PC-3 (cell line): ENCODE measurements at places on chromosomes 7 and 10.

- H3K36me3 ChIP-seq: no peaks in the 10 kb centered on the region
- H3K27ac ChIP-seq: no peak overlapping the region
- no peak for DNase-seq
- H3K4me3 ChIP-seq: no peak overlapping the region
- H3K4me1 ChIP-seq: peaks cover 38% of the 10 kb centered on the region
These were observed 81.9 kb upstream of the TRIL start for GRCh38 chr7:29039821-29040578.

DNA sequence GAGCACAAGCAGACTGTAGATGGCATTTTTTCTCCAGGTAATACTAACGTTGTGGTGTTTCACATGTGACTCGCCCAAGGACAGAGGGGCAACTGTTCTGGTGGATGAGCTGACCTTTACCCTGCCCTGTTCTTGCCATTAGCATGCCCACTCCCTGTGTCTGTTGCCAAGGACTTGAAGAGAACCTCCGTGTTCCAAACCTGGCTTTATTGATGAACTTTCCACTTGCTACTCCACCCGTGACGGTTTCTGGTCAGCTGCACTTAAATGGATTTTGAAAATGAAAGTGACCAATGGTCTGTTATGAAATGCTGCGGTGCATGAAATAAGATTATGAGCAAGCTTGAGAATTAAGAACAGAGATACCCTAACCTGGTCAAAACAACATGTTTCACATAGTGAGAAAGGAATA lies 30.4 kb downstream of the LRRC4 start:
- no peak overlapping the region for H3K27ac ChIP-seq
- no peak for DNase-seq
- H3K4me1 ChIP-seq: no peaks in the 10 kb centered on the region
- no peak overlapping the region for H3K4me3 ChIP-seq
- H3K36me3 ChIP-seq: 0 out of 2 replicates have a peak, but pooled peaks cover 4% of the 10 kb centered on the region

- peaks cover 80% of the 10 kb centered on the region for H3K4me1 ChIP-seq
- peaks cover 2% of the 10 kb centered on the region; the same call in 1 of the 2 replicates for H3K36me3 ChIP-seq
- DNase-seq: peak; percentile 87
- H3K27ac ChIP-seq: peak overlapping the region; percentile 81
- H3K27me3 ChIP-seq: no peaks in the 10 kb centered on the region
- H3K4me3 ChIP-seq: peak overlapping the region; percentile 6; the same call in 1 of the 2 replicates
These were observed 38.4 kb downstream of the ARID5B start for GRCh38 chr10:61939902-61940301.

- no peak for DNase-seq
- no peaks in the 10 kb centered on the region for H3K27me3 ChIP-seq
- H3K4me3 ChIP-seq: no peak overlapping the region
- H3K36me3 ChIP-seq: no peaks in the 10 kb centered on the region
- H3K27ac ChIP-seq: no peak overlapping the region
- no peaks in the 10 kb centered on the region for H3K4me1 ChIP-seq
These were observed 255.8 kb downstream of the GLRX3 start for GRCh38 chr10:130392031-130392430.

DNA sequence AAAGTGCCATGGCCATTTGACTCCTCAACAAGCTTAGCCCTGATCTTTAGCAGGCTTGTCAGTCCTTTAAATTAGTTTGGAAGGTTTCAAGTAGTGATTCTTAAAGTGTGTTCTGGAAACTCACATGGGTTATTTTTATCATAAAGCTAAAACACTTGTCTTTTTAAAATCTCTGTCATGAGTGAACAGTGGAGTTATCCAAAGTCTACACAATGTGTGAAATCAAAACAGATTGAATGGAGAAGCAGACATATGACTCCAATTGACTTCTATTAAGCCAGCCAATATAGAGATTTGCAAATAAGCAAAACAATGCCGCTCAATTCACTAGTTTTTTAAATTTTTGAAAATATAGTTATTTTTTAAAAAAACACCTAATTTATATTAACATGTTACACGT lies 53.3 kb upstream of the SORCS3 start:
- no peak overlapping the region for H3K4me3 ChIP-seq
- DNase-seq: no peak
- H3K27ac ChIP-seq: no peak overlapping the region
- H3K27me3 ChIP-seq: peaks cover 18% of the 10 kb centered on the region
- no peaks in the 10 kb centered on the region for H3K36me3 ChIP-seq

- no peaks in the 10 kb centered on the region for H3K4me1 ChIP-seq
- no peak overlapping the region for H3K4me3 ChIP-seq
- no peak for DNase-seq
These were observed 21.1 kb downstream of the SLC29A4 start for GRCh38 chr7:5303591-5304505.

GRCh38 chr10:101282947-101283346 lies 53.7 kb upstream of the LBX1 start:
- no peak overlapping the region for H3K4me3 ChIP-seq
- peaks cover 3% of the 10 kb centered on the region; the same call in 1 of the 2 replicates for H3K4me1 ChIP-seq
- DNase-seq: no peak
- no peak overlapping the region for H3K27ac ChIP-seq
- H3K27me3 ChIP-seq: no peaks in the 10 kb centered on the region

- H3K36me3 ChIP-seq: no peaks in the 10 kb centered on the region
- DNase-seq: no peak
- peaks cover 35% of the 10 kb centered on the region for H3K27me3 ChIP-seq
- H3K4me3 ChIP-seq: no peak overlapping the region
These were observed 461.1 kb downstream of the ZNF33B start for GRCh38 chr10:42177077-42177792.

- no peak overlapping the region for H3K27ac ChIP-seq
- 0 out of 2 replicates have a peak, but pooled peaks cover 8% of the 10 kb centered on the region for H3K27me3 ChIP-seq
These were observed 93.2 kb downstream of the ADCYAP1R1 start for GRCh38 chr7:31145339-31145738.

- H3K36me3 ChIP-seq: no peaks in the 10 kb centered on the region
- H3K4me3 ChIP-seq: peak overlapping the region; percentile 99
- peak overlapping the region; percentile 19; the same call in 1 of the 2 replicates for H3K27ac ChIP-seq
- no peaks in the 10 kb centered on the region for H3K27me3 ChIP-seq
- no peak for DNase-seq
These were observed 619 bp downstream of the EXOC4 start for GRCh38 chr7:133253519-133253875.

DNA sequence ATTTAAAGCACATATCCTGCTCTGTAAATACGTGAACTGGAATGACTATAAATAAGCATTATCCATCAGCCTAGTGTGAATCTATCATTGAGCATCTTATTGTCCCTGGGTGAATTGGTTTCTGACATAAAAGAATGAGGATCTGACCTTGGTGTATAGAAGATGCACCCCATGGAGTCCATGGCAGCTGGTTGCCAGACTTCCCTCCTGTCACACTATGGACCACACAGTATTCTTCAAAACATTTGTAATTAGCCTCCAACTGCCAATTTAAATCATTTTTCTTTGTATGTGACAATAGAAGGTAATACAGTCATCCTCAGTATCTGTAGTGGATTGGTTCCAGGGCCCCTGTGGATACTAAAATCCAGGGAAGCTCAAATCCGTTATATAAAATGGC lies 238.1 kb upstream of the ZWINT start:
- no peaks in the 10 kb centered on the region for H3K36me3 ChIP-seq
- H3K4me1 ChIP-seq: no peaks in the 10 kb centered on the region
- no peak for DNase-seq
- H3K27me3 ChIP-seq: no peaks in the 10 kb centered on the region
- no peak overlapping the region for H3K27ac ChIP-seq

DNA sequence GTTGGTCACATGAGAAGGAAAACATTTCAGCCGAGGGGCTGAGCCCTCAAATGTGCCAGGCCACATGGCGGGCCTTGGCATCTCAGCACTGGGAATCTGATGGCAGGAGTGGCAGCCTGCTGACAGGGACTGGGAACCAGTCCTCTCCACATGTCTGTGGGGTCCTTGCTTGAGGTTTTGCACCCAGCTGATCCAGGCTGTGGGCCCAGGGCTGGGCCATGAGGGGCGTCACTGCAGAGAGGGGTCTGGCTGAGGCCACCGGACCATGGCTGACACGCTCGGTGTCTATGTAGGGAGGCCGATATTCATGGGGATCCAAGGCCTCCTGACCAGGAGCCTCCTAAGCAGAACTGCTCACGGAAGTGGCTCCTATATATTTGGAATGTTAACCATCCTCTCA lies 31.0 kb upstream of the PWWP2B start:
- no peaks in the 10 kb centered on the region for H3K27me3 ChIP-seq
- H3K36me3 ChIP-seq: no peaks in the 10 kb centered on the region
- no peak for DNase-seq
- no peak overlapping the region for H3K27ac ChIP-seq

DNA sequence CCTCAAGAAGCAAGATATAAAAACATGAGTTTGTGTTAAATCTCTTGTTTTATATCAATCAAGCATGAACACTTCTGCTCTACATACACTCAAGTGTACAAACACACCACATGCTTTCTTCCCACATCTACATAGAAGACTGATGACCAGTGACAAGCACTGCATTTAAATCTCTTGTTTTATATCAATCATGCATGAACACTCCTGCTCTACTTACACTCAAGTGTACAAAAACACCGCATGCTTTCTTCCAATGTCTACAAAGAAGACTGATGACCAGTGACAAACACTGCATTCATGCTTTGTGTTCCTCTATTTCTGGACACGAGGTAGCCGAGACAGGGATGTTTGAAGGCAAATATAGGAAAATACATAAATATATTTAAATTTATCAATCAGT lies 642.0 kb upstream of the PFKP start:
- H3K4me1 ChIP-seq: no peaks in the 10 kb centered on the region
- no peak for DNase-seq
- H3K36me3 ChIP-seq: no peaks in the 10 kb centered on the region
- H3K27ac ChIP-seq: no peak overlapping the region
- H3K27me3 ChIP-seq: no peaks in the 10 kb centered on the region
- no peak overlapping the region for H3K4me3 ChIP-seq

DNA sequence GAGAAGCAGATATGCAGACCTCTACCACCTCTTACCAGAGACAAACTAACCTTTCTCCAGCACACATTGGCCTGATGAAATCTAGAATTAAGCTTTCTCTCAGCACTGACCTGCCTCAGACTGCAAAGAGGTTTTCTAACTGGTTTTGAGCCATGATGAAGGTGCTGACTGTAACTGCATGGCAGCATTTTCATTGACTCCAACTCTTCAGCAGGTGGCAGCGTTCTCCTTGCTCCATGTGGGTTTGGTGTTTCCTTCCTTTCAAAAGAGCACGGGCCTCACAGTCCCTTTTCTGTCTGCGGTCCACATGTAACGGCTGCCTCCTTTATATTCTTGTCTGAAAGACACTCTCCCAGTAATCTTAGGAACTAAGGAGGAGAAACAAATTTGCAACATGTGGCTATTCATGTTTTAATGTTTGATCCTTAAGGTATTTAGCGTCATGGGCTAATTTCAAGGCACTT lies 12.6 kb downstream of the KLLN start:
- no peak overlapping the region for H3K4me3 ChIP-seq
- no peak overlapping the region for H3K27ac ChIP-seq
- H3K36me3 ChIP-seq: no peaks in the 10 kb centered on the region

DNA sequence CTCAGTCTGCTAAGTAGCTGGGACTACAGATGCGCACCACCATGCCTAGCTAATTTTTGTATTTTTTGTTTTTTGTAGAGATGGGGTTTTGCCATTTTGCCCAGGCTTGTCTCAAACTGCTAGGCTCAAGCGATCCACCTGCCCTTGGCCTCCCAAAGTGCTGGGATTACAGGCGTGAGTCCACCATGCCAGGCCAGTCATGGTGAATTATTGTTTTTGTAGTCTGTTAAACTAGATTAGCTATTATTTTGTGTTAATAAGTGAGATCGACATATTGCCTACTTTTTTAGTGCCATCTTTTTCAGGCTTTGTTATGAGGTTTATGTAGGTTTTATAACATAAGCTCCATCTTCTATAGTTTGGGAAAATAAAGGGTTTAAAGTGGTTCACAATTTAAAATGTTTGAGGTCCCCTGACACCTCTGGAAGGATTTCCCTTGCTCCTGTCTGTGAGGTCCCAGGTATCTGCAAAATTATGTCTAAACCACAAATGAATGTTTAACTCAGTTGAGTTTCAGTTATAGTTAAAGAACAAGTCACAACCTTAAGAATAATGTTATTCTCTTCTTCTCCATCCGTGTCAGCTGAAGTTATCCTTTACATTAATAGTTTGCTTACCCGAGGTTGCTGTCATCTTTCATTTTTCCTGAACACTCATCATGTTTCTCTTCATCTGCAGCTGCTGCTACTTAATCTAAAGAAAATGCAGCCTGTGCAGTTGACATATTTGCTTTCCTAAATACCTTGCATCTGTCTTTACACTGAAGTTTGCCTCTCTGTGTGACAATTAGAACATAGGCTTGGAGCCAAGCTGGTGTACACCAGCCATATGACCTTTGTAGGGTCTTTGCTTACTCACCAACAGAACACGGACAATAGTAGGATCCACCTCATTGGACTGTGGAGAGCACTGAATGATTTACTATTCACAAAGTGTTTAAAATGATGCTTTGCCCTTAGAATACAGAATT lies 8.9 kb upstream of the VSTM4 start:
- H3K4me3 ChIP-seq: no peak overlapping the region
- no peak overlapping the region for H3K27ac ChIP-seq
- H3K4me1 ChIP-seq: no peaks in the 10 kb centered on the region
- no peak for DNase-seq

GRCh38 chr10:93656155-93656554 lies 43.8 kb downstream of the PDE6C start:
- no peaks in the 10 kb centered on the region for H3K36me3 ChIP-seq
- H3K4me1 ChIP-seq: peaks cover 24% of the 10 kb centered on the region
- no peaks in the 10 kb centered on the region for H3K27me3 ChIP-seq
- peak; percentile 33 for DNase-seq
- no peak overlapping the region for H3K27ac ChIP-seq

GRCh38 chr10:84293171-84293570 lies 35.2 kb upstream of the CCSER2 start:
- no peak overlapping the region for H3K4me3 ChIP-seq
- no peak for DNase-seq
- H3K27ac ChIP-seq: no peak overlapping the region

DNA sequence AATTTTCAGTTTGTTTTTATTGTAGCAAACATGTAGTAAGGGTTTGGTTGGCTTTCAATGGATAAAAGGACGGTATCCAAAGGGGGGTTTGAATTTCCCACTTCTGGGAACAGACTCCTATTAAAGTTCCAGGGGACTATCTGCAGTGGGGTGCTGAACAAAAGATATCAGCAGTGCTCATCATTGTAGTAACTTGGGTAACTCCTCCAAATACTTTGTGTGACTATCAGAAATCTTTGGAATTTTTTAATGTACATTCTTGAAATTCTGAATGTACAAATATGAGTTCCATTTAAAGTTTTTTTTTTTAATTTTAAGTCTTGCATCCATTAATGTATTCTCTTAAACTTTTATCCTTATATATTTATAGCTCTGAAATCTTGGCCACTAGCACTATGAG lies 42.1 kb downstream of the CYP51A1 start:
- no peaks in the 10 kb centered on the region for H3K4me1 ChIP-seq
- peaks cover 10% of the 10 kb centered on the region; the same call in 1 of the 2 replicates for H3K36me3 ChIP-seq
- H3K27ac ChIP-seq: no peak overlapping the region
- DNase-seq: no peak
- H3K27me3 ChIP-seq: no peaks in the 10 kb centered on the region
- no peak overlapping the region for H3K4me3 ChIP-seq

DNA sequence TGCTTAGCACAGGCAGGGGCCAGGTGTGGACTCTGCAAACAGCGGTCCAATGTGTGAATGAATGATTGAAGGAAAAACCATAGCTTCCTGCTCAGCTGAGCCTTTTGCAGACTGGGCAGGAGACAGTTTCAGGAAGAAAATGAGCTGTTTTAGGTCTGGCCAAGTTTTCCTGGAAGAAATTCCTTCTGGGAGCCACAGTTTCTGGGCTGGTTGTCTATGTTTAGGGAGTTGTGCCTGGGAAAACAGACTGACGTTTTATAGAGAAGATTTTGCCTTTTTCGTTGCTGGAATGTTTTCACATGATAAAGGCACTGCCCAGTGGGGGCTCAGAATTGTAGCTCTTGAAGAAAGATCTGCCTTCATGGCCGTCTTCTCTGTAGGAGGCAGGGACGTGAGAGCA lies 255.1 kb downstream of the CCSER2 start:
- DNase-seq: no peak
- H3K4me1 ChIP-seq: no peaks in the 10 kb centered on the region
- H3K27me3 ChIP-seq: peaks cover 10% of the 10 kb centered on the region; the same call in 1 of the 2 replicates
- no peaks in the 10 kb centered on the region for H3K36me3 ChIP-seq
- H3K4me3 ChIP-seq: no peak overlapping the region
